ENCODE measurements at places on chromosomes 3 and 15. TPM values are rescaled to one million over a fixed set of nuclear protein-coding genes. Genes with fewer than 3 reads are reported as not detected.
A peak's percentile ranks its signal among the peaks of the same experiment; 100 is the strongest.

DNA sequence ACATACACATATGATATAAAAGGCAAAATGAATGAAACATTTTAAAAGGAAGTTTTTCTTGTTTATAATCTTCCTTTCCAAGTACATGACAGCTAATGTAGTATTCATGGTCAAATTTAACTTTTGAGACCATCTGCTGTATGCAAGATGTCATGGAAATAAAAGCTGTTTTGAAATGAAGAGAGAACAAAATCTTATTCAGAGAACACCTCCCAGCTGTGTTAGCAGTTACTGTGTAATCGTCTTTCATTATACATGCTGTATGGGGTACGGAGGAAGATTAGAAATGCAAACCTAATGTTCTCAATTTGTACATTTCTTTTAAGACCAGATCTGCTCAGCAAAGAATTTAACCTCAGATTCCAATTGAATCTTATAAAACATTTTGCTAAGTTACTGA is 1182.3 kb downstream of the OTOL1 start:
- H3K36me3 ChIP-seq: no peaks in the 10 kb centered on the region
- no peak overlapping the region for H3K27ac ChIP-seq
- no peak overlapping the region for H3K4me3 ChIP-seq
- H3K27me3 ChIP-seq: no peaks in the 10 kb centered on the region
- no peak for DNase-seq

DNA sequence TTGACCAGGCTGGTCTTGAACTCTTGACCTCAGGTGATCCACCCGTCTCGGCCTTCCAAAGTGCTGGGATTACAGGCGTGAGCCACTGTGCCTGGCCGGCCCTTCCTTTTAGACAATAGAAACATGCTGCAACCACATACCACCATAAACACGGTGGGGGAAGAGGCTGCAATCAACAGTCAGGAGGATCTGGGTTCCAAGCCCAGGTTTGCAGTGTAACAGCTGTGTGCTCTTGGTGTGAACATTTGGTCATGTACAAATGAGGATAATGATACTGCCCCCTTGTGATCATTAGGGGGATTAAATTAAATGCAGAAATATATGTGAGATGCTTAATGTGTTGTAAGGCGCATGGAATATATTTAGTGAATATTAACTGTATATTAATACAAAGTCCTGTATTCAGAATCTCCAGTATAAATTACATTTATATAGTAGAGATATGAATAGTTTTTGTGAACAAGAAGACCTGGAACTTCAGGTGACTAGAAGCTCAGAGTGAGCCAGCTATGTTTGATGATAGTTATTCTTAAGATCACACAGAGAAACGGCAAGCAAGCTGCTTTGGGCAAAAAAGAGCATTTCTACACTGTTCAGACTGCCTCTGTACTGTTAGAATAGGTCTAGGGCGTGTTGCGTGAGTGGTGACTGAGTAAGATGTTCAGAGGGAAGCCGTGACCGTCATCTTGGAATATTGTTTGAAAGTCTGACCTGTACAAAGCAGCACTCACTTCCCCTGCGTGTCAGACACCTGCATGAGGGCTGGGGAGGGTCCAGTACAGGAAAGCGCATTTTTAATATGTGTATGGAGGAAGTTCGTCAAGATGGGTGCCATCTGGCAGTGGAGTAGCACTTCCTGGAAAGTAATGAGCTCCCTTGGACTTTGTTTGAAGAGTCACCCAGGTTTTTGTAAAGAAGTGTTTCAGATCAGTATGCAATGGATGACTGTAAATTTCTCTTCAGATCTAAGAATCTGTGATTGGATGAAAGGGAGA is 125.8 kb downstream of the PGPEP1L start:
- no peak overlapping the region for H3K4me3 ChIP-seq
- no peaks in the 10 kb centered on the region for H3K27me3 ChIP-seq
- no peak overlapping the region for H3K27ac ChIP-seq
- DNase-seq: peak; percentile 22

DNA sequence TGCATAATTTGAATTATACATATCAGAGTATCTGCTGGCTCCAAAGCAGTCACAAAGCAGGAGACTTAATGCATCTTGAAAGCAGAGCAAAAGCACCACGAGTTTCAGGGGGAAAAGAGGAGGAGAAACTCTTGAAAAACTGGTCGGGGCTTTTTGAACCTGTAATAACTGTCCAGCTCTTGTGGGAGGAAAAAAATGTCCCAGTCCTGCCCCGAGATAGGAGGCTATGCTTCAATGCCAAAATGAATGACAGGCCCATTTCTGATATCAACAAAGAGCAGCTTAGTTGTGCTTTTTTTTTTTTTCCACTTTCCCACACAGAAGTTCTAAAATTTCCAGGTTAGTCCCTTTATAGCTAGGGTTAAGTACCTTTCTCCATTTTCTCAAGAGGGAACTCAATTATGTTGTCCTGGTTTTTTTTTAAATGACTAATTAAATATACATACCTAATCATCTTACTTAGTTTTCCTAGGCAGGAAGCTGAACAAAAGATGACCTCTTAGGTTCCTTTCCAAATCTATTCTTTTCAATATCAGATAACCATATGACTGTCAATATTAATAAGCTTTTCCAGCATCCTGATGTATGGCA is 120.2 kb downstream of the TFDP2 start:
- no peak overlapping the region for H3K27ac ChIP-seq
- peaks cover 17% of the 10 kb centered on the region for H3K4me1 ChIP-seq
- H3K27me3 ChIP-seq: no peaks in the 10 kb centered on the region
- DNase-seq: no peak
- H3K4me3 ChIP-seq: no peak overlapping the region
- H3K36me3 ChIP-seq: peaks cover 4% of the 10 kb centered on the region

GRCh38 chr15:58244536-58244935 is 106.4 kb downstream of the AQP9 start:
- H3K27ac ChIP-seq: no peak overlapping the region
- H3K27me3 ChIP-seq: no peaks in the 10 kb centered on the region
- H3K4me3 ChIP-seq: no peak overlapping the region
- peaks cover 7% of the 10 kb centered on the region for H3K4me1 ChIP-seq
- H3K36me3 ChIP-seq: no peaks in the 10 kb centered on the region
- DNase-seq: no peak

The RTP3 gene
- total RNA-seq: not detected

DNA sequence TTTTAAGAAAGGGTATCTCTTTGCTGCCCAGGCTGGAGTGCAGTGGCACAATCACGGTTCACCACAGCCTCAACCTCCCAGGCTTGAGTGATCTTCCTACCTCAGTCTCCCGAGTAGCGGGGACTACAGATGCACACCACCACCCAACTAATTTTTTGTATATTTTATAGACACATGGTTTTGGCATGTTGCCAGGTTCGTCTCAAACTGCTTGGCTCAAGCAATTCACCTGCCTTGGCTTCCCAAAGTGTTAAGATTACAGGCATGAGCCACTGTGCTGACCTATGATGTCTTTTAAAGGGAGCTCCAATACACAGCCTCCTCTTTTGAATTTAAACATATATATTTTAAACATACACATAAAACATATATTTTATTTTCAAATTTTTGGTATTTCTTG is 60.9 kb downstream of the SLC9C1 start:
- no peaks in the 10 kb centered on the region for H3K36me3 ChIP-seq
- no peak overlapping the region for H3K4me3 ChIP-seq
- H3K4me1 ChIP-seq: no peaks in the 10 kb centered on the region
- H3K27me3 ChIP-seq: peaks cover 17% of the 10 kb centered on the region
- no peak for DNase-seq
- no peak overlapping the region for H3K27ac ChIP-seq

GRCh38 chr3:66196633-66197032 is 24.2 kb upstream of the SLC25A26 start:
- peaks cover 15% of the 10 kb centered on the region for H3K27me3 ChIP-seq
- H3K36me3 ChIP-seq: no peaks in the 10 kb centered on the region
- H3K4me1 ChIP-seq: no peaks in the 10 kb centered on the region
- no peak overlapping the region for H3K27ac ChIP-seq
- no peak for DNase-seq
- no peak overlapping the region for H3K4me3 ChIP-seq

GRCh38 chr3:114104414-114104813 is 47.9 kb downstream of the QTRT2 start:
- peaks cover 14% of the 10 kb centered on the region for H3K27me3 ChIP-seq
- H3K4me3 ChIP-seq: no peak overlapping the region
- H3K4me1 ChIP-seq: no peaks in the 10 kb centered on the region
- DNase-seq: no peak

The GOLIM4 gene
- 6.0 TPM for total RNA-seq

DNA sequence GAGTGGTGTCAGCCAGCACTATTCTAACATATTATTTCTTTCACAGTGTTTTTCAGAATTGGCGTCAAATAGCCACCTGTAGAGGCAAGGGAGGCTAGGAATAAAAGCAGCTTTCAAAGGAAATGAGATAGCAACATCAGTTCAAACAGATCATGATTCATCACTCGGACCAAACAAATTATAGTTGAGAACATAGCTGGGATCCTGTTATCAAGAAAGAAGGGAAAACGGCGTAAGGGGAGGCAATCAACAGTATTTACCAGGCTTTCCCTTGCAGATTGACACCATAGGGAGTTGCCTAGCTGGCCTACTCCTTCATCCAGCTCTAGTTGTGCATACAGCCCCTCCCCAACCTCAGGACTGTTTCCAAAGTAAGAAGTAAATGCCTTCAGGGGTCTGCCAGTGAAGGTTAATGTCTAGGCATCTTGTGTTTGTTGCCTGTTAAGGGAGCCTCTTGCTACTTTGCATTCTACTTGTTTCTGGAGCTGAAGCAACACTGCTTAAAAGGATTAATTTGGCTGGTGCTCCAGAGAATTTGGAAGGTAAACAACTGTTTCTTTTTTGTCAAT is 286.5 kb downstream of the NSUN3 start:
- no peaks in the 10 kb centered on the region for H3K4me1 ChIP-seq
- no peak for DNase-seq
- no peak overlapping the region for H3K4me3 ChIP-seq
- H3K27ac ChIP-seq: no peak overlapping the region

GRCh38 chr3:157351981-157352380 is 84.7 kb upstream of the PTX3 start:
- H3K27me3 ChIP-seq: no peaks in the 10 kb centered on the region
- no peak for DNase-seq
- H3K4me1 ChIP-seq: no peaks in the 10 kb centered on the region
- no peak overlapping the region for H3K4me3 ChIP-seq
- no peak overlapping the region for H3K27ac ChIP-seq
